ENCODE measurements at places on chromosomes 7 and 10.

DNA sequence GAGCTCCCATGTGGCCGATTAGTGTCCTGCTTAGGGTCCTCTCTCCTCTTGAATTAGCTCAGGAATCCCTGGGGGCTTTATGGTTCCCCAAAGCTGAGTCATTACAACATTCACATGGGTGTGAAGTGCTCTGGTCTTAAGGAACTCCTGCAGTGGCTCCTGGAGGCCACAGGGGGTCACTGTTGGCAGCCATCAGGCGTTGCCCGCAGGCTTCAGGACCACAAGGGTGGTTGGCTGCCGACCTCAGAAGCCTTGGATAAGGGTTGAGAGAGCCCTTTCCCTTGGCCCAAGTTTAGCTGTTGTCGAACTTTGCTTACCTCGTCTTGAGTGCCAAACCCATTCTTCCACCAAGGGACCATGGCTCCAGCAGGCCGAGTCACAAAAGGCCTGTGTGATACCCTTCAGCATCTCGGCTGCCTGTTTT, 61.7 kb downstream of the SH2D4B start:
- peak; percentile 73 for DNase-seq

GRCh38 chr7:140458201-140458600, 21.1 kb downstream of the MKRN1 start:
- no peak for DNase-seq

GRCh38 chr10:66782776-66783175, 143.1 kb upstream of the LRRTM3 start:
- DNase-seq: no peak

DNA sequence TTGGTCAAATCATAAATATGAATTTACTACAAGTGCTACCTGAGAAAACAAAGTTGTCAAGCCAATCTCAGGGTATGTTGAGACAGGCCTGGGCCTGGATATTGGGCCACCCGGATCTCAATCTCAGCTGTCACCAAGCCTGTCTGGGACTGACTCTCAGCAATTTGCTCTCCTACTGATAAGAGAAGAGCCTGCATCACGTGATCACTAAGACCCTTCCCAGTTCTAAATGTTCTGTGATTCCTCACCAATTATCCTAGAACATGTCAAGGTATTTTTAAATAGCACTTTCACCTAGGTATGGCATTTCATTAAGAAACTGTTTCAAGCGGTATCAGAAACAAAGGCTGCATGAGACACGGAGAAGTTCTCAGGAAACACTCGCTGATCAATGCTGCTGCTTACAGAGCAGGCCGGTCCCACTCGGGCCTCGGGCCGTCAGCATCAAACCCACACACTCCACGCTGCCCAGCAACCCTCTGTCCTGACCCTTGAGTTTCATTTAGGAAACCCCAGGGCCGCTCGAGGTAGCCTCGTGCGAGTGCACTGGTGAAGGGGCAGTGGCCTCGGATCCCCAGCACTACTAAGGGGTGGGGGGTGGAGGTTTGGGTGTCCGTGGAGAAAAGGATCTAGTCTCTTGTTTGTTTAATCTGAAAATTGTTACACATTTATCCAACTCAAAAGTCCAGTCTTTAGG, 4.1 kb downstream of the KLF6 start:
- DNase-seq: peak; percentile 56

- peak; percentile 53 for DNase-seq
Measured at GRCh38 chr10:125000366-125001312, 58.7 kb downstream of the ZRANB1 start.

DNA sequence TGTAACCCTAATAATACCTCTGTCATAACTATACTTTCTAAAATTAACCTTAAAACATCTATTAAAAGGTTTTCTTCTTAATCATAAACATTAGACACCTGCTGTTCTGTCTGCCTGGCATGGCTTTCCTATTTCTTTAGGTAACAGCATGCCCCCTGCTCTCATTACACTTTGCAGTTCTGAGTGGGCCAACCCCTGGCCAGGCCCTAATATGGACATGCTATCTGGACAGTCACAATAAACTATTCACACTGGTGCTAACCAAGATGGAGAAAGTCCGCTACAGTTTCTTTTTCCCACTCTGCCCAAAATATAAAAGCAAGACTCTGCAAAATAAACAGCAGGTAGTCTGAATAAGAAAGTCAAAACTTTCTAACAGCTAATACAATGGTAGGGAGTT, 84.0 kb downstream of the ELAPOR2 start:
- DNase-seq: no peak

DNA sequence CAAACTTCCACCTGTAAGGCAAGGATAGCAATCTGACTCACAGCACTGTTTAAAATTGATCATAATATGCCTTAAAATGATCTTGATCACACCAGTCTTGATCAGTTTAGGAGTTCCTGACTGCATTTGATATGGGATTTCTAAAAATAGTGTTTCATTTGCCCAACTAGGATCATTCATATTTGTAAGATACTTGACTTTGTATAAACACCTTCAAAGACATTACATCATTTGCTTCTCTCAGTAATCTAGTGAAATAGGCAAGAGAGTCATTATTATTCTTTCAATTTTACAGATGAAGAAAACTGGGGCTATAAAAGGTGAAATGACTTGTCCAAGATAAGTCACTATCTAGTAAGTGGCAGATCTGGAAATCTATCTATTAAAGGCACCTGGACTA, 521.1 kb downstream of the GATA3 start:
- DNase-seq: no peak

DNA sequence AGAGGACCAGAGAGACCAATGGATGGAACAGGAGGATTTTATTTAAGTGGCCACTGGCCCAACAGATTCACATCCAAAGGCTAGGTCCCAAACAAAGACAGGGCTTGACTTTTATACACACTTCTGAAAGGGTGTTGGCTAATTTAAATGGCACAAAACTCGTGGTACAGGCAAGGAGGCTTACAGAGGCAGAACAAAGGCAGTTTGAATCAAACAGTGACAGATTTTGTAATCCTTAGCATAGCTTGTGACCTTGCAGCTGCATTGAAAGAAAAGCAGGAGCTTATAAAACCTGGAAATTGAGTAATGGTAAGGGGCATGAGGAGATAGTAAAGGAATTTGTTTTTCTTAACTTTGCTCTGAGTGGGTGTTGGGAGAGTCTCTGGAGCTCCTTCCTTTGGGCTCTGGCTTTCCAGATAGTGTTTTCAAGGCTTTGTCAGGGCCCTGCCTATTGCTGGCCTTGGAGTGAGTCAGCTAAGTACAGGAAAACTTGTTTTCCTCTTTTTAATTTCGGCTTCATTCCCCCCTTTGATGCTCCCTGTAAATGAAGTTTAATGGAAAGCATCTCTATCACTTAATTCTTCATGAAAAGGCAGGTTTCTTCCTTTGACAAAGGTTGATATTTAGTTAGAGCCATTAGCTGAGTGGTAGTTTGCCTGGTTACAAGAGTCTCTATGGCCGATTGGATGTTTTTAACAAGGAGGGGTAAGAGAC, 96.9 kb downstream of the TRIM24 start:
- no peak for DNase-seq

GRCh38 chr10:58104351-58104751, 163.3 kb downstream of the IPMK start:
- no peak for DNase-seq
